Body of pancreas (tissue), 4 donors: ENCODE measurements at places on chromosomes 4 and X. TPM values are rescaled to one million over a fixed set of nuclear protein-coding genes. Genes with fewer than 3 reads are reported as not detected.

DNA sequence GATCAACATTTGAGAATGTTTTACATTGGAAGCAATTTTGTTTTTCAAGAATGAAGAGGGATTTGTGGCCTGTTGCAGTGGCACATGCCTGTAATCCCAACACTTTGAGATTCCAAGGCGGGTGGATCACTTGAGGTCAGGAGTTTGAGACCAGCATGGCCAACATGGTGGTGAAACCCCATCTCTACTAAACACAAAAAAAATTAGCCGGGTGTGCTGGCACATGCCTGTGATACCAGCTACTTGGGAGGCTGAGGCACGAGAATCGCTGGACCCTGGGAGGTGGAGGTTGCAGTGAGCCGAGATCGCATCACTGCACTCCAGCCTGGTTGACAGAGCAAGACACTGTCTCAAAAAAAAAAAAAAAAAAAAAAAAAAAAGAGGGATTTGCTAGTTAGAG lies 127.8 kb downstream of the RPA4 start:
- no peaks in the 10 kb centered on the region for H3K36me3 ChIP-seq
- H3K27ac ChIP-seq, result no peak overlapping the region
- H3K4me1 ChIP-seq, result no peaks in the 10 kb centered on the region
- no peaks in the 10 kb centered on the region for H3K27me3 ChIP-seq
- H3K4me3 ChIP-seq, result no peak overlapping the region
- DNase-seq, result no peak

- H3K4me1 ChIP-seq, result no peaks in the 10 kb centered on the region
- peak; percentile 14 for DNase-seq
- no peaks in the 10 kb centered on the region for H3K27me3 ChIP-seq
- peak overlapping the region; percentile 91 for H3K27ac ChIP-seq
Observed at GRCh38 chrX:110317061-110317819, 645 bp downstream of the AMMECR1 start.

- DNase-seq, result no peak
- H3K4me3 ChIP-seq, result no peak overlapping the region
- no peaks in the 10 kb centered on the region for H3K27me3 ChIP-seq
- no peaks in the 10 kb centered on the region for H3K36me3 ChIP-seq
- no peak overlapping the region for H3K27ac ChIP-seq
Observed at GRCh38 chr4:98963538-98964433, 31.7 kb upstream of the METAP1 start.

Gene ABCG2
- 0.66 TPM for total RNA-seq

- no peak overlapping the region for H3K27ac ChIP-seq
- H3K4me3 ChIP-seq, result no peak overlapping the region
- H3K36me3 ChIP-seq, result no peaks in the 10 kb centered on the region
Observed at GRCh38 chr4:122341886-122342285, 36.9 kb upstream of the ADAD1 start.

DNA sequence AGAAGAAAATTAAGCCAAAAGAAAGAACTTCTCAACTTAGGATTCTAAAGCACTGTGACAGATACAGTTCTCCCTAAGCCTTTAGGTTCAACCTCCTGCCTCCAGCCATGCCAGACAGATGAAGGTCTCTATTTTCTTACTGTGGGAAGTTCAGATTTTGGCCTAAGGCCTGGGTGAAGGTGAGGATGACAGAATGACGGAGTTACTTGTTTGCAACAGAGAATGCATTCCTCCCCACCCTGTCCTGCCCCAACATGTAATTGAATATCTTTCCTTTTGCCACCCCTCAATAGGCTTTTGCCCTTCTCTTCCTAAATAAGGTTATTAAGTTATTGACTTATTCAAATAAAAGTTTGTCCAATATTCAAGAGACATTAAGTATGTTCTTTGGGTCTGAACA lies 25.6 kb downstream of the SLC16A2 start:
- no peak for DNase-seq
- no peak overlapping the region for H3K27ac ChIP-seq
- no peaks in the 10 kb centered on the region for H3K4me1 ChIP-seq
- H3K36me3 ChIP-seq, result no peaks in the 10 kb centered on the region
